ENCODE measurements at places on chromosomes 3 and 15. TPM values are rescaled to one million over a fixed set of nuclear protein-coding genes. Genes with fewer than 3 reads are reported as not detected.

Gene NR2E3
- total RNA-seq, result not detected

Gene EFHB
- total RNA-seq, result 0.41 TPM

Gene CRABP1
- total RNA-seq, result 13.9 TPM

Gene CCDC80
- total RNA-seq, result 2.9 TPM

Gene MKRN2OS
- total RNA-seq, result not detected

Gene TMEM207
- not detected for total RNA-seq

Gene ADGRG7
- not detected for total RNA-seq

Gene TIMP4
- total RNA-seq, result 3.3 TPM

Gene IQCH
- 2.9 TPM for total RNA-seq

Gene SLC28A2
- total RNA-seq, result not detected

Gene LMOD3
- 0.41 TPM for total RNA-seq

Gene CSTA
- not detected for total RNA-seq

Gene ZBBX
- 4.9 TPM for total RNA-seq
